ENCODE measurements at places on chromosomes 12 and 14.
A peak's percentile ranks its signal among the peaks of the same experiment; 100 is the strongest.

GRCh38 chr12:62865065-62865464 is 69.9 kb downstream of the PPM1H start:
- no peak for DNase-seq

- DNase-seq, result peak; percentile 23
Measured at GRCh38 chr12:94753036-94753679, 102.8 kb upstream of the TMCC3 start.

DNA sequence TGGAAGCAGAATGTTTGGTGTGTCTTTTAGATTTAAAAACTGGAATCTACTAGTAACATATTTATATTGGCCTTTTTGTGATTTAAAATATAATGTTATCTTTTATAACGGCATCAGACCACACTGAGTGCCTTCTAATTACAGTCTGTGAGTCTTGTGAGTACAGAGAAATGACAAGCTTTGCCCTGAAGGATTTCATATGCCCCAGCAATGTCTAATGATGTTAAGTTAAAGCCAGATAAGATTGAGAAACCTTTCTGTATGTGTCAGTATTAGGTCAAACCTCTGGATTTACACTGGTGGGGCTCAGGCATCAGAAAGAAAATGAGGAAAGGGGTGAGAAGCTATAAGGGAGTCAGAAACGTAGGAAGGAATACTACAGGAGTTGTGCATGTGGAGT is 25.2 kb downstream of the PLEKHA5 start:
- no peak for DNase-seq

DNA sequence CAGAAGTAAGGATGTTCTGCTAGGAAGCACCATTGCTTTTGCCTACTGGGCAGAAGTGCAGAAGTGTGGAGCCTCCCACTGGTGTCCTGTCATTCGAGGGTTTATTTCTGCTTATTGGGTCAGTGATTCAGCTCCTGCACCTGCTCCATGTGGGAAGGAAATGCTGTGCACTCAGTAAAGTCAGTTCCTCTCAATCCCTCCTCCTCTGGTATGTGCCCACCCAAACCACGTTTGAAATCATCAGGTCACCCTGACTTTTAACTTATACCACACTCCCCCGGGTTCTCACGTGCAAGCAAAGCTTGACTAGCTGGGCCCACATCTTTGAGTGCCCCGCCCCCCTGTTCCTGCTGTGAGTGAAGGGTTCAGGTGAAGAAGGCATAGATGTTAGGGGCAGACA is 223.7 kb downstream of the CHST11 start:
- no peak for DNase-seq

DNA sequence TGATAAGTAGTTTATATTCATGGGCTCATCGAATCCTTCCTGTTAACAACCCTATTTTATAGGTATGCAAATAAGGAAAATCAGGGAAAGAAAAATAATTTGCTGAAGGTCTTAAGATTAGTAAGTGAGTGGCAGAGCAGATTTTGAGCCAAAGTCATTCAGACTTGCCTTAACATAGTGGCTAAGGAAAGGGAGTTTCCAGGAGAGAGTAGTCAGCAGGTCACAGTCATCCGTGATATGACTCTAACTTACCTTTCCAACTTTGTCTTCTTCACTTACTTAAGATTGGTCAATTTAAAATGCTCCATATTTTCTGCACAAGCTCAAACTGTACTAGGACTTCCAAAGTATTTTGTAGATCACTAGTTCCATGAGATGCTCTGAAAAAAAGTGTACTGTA is 46.6 kb downstream of the AKAP6 start:
- no peak for DNase-seq

- peak; percentile 36 for DNase-seq
Measured at GRCh38 chr14:77302926-77303325, 17.8 kb downstream of the POMT2 start.

GRCh38 chr14:42792166-42792565 is 1185.5 kb downstream of the LRFN5 start:
- DNase-seq, result no peak

- no peak for DNase-seq
Measured at GRCh38 chr12:124597041-124597440, 29.6 kb upstream of the NCOR2 start.

GRCh38 chr12:12440784-12441428 is 84.0 kb downstream of the BORCS5 start:
- DNase-seq, result no peak

DNA sequence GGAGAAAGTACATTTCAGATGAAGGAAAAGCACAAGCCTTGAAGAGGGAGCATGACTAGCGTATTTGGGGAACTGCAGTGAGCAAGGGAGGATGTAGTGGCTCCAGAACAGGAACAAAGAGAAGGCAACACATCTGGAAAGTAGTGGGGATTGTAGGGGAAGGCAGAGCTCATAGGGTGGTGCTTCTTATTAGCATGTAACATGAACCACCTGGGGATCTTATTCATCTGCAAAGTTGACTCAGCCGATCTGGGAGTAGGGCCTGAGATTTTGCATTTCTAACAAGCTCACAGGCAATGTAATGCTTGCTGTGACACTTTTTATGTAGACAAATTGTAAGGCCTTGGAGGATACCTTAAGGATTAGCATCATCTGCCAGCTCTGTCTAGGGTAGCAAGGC is 447.3 kb downstream of the NELL2 start:
- DNase-seq, result no peak

- no peak for DNase-seq
Measured at GRCh38 chr12:58172433-58173073, 231.2 kb downstream of the ATP23 start.

GRCh38 chr14:50603565-50603964 is 43.6 kb downstream of the ATL1 start:
- no peak for DNase-seq

GRCh38 chr14:39212034-39212433 is 21.7 kb upstream of the MIA2 start:
- DNase-seq, result no peak

DNA sequence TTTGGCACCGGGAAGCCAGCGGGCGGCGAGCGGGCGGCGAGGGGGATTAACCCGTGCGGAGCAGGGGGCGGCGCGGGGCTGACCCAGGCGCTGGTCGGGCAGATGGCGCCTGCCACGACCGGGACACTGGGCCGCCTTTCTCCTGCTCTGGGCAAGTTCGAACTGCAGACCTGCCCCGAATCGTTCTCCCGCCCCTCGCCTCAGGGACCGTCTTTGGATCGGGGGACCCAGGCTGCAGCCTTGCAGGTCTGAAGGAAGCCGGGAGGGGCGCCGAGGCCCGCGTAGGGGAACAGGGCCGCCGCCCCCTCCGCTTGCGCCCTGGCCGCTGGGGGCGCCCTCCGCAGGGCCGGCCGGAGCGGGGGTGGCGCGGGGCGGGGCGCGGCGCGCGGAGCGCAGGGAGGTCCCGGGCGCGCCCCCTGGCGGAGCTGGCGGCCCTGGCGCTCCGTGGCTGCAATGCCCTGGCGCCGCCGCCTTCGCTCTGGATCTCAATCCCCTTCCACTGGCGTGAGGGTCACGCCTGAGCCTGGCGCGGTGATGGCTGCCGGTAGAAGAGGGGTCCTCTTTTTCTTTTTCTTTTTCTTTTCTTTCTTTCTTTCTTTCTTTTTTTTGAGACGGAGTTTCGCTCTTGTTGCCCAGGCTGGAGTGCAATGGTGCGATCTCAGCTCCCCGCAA is 449 bp upstream of the LTBP2 start:
- peak; percentile 83 for DNase-seq
